Natural killer cell (primary cell): ENCODE measurements at places on chromosomes 7 and 10. TPM values are rescaled to one million over a fixed set of nuclear protein-coding genes. Genes with fewer than 3 reads are reported as not detected.

The RELN gene
- not detected for total RNA-seq

The ICA1 gene
- total RNA-seq = 1.9 TPM

The NXPH1 gene
- total RNA-seq = not detected

The SUN3 gene
- 1.3 TPM for total RNA-seq

The EMX2 gene
- not detected for total RNA-seq

The WDFY4 gene
- total RNA-seq = 8.4 TPM

The NUTM2B gene
- total RNA-seq = 0.75 TPM

The SLC26A3 gene
- total RNA-seq = not detected

The RAPGEF5 gene
- 0.33 TPM for total RNA-seq

The NYAP1 gene
- total RNA-seq = not detected

The AHCYL2 gene
- 15.2 TPM for total RNA-seq

The CLRN3 gene
- not detected for total RNA-seq

The CTAGE8 gene
- total RNA-seq = 0.33 TPM

The CYP3A5 gene
- total RNA-seq = 0.14 TPM

The ZMIZ2 gene
- 152 TPM for total RNA-seq

The CYP2C19 gene
- total RNA-seq = not detected

The NEUROG3 gene
- not detected for total RNA-seq

The LRGUK gene
- total RNA-seq = 0.92 TPM

The NPVF gene
- total RNA-seq = not detected

The CPA4 gene
- not detected for total RNA-seq

The KLF14 gene
- not detected for total RNA-seq

The NPC1L1 gene
- 0.10 TPM for total RNA-seq

The GJD4 gene
- total RNA-seq = not detected

The MALSU1 gene
- 23.4 TPM for total RNA-seq

The COBL gene
- total RNA-seq = not detected

The GPR26 gene
- not detected for total RNA-seq

The GRID2IP gene
- 0.45 TPM for total RNA-seq

The ATOH7 gene
- not detected for total RNA-seq

The UCMA gene
- not detected for total RNA-seq

The CHRM2 gene
- not detected for total RNA-seq
